ENCODE measurements at places on chromosomes 3 and 15. TPM values are rescaled to one million over a fixed set of nuclear protein-coding genes. Genes with fewer than 3 reads are reported as not detected.

CTDSPL gene
- total RNA-seq: 35.7 TPM

DNA sequence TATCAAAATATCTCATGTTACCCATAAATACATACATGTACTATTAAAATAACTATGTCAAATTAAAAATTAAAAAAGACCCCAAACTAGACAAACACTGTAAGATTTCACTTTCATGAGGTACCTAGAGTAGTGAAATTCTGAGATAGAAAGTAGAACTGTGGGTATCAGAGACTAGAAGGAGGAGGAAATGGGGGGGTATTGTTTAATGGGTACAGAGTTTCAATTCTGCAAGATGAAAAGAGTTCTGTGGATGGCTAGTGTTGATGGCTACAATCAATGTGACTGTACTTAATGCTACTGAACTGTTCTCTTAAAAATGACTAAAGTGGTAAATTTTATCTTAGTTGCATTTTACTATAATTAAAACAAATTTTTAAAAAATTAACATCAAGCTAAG is 36.6 kb downstream of the RFX7 start:
- no peak overlapping the region for H3K27ac ChIP-seq
- H3K4me1 ChIP-seq: peaks cover 75% of the 10 kb centered on the region
- H3K36me3 ChIP-seq: peaks cover 29% of the 10 kb centered on the region
- no peak overlapping the region for H3K4me3 ChIP-seq

DNA sequence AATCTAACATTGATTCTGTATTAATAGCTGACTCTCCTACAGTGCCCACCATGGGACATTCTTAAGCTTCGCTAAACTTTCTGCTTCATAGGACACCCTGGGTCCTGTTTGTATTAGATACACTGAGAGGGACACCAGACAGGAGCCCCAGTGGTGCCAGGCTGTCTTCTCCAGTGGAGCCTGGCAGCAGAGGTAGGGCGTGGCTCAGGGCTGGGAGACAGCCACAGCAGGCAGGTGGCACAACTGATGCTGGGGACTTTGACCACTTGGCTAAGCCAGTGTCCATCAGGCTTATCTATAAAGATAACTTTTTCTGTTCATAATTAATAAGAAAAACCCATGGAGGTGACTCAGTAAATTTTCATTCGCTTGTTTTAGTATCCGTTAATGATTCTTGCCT is 21.8 kb downstream of the NIPA1 start:
- DNase-seq: no peak
- no peak overlapping the region for H3K4me3 ChIP-seq
- no peak overlapping the region for H3K27ac ChIP-seq
- H3K4me1 ChIP-seq: peaks cover 5% of the 10 kb centered on the region

GRCh38 chr15:98806275-98806895 is 158.0 kb downstream of the IGF1R start:
- peaks cover 54% of the 10 kb centered on the region for H3K4me1 ChIP-seq
- no peak overlapping the region for H3K4me3 ChIP-seq
- no peaks in the 10 kb centered on the region for H3K27me3 ChIP-seq
- no peak for DNase-seq
- no peaks in the 10 kb centered on the region for H3K36me3 ChIP-seq
- no peak overlapping the region for H3K27ac ChIP-seq

DNA sequence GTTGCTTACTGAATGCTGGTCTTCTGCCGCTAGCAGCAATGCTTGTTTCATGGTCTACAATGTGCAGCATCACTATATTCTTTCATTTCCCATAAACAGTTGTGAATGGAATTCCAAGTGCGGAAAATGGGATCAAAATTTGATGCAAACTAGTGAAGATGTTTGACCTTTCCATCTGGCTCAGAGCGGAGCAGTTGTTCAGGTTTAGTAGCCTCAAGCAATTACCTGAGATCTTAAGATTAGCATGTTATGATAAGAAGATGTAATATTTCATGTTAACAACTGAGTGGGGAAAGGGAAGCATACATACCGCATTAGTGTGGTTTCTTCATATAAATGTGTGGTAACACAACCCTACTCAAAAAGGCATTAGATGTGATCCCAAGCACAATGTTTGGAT is 221.1 kb upstream of the CFAP20DC start:
- H3K27me3 ChIP-seq: no peaks in the 10 kb centered on the region
- no peak overlapping the region for H3K27ac ChIP-seq
- DNase-seq: no peak
- no peak overlapping the region for H3K4me3 ChIP-seq
- no peaks in the 10 kb centered on the region for H3K4me1 ChIP-seq
